Astrocyte (in vitro differentiated cells and primary cell): ENCODE measurements at places on chromosomes 7 and 10. TPM values are rescaled to one million over a fixed set of nuclear protein-coding genes. Genes with fewer than 3 reads are reported as not detected.

- no peak for DNase-seq
Observed at GRCh38 chr10:74243067-74243466, 92.0 kb downstream of the ADK start.

- no peak for DNase-seq
Observed at GRCh38 chr7:15851201-15851600, 164.7 kb upstream of the MEOX2 start.

DNA sequence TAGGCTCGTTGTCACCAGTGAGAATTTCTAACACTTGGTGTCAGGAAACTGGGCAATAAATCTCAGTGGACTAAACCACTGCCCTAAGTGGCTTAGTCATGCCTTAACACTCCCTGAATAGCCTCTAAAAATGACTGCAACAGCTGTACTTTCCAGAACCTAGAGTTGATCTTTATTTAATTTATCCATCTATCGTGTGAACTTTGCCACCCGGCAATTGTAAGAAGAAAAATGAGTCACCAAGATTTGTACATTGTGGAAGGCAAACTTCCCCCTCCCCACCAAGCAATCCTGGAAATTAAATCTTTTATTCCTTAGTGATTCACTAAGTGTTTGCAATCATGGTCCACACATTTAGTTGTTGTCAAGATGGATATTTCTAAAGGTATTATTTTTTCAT lies 47.1 kb downstream of the NXPH1 start:
- DNase-seq, result peak; percentile 34

- DNase-seq, result no peak
Observed at GRCh38 chr10:30742471-30742870, 112.9 kb upstream of the LYZL2 start.

Gene THSD7A
- 1.4 and 3.5 TPM in 2 replicates for total RNA-seq
